ENCODE measurements at places on chromosomes 6 and 20. TPM values are rescaled to one million over a fixed set of nuclear protein-coding genes. Genes with fewer than 3 reads are reported as not detected.
A peak's percentile ranks its signal among the peaks of the same experiment; 100 is the strongest.

Gene TUBE1
- total RNA-seq: 11.6 TPM

GRCh38 chr20:9838378-9839295 lies at the start of gene PAK5:
Gene PAK5, minus strand, starts transcription at chr20:9839076. Its CDS starts 194,748 bp downstream, at chr20:9644328.
- H3K4me1 ChIP-seq: 0 out of 2 replicates have a peak, but pooled peaks cover 2% of the 10 kb centered on the region
- peaks cover 10% of the 10 kb centered on the region for H3K27me3 ChIP-seq
- H3K27ac ChIP-seq: no peak within 1 kb of the TSS

DNA sequence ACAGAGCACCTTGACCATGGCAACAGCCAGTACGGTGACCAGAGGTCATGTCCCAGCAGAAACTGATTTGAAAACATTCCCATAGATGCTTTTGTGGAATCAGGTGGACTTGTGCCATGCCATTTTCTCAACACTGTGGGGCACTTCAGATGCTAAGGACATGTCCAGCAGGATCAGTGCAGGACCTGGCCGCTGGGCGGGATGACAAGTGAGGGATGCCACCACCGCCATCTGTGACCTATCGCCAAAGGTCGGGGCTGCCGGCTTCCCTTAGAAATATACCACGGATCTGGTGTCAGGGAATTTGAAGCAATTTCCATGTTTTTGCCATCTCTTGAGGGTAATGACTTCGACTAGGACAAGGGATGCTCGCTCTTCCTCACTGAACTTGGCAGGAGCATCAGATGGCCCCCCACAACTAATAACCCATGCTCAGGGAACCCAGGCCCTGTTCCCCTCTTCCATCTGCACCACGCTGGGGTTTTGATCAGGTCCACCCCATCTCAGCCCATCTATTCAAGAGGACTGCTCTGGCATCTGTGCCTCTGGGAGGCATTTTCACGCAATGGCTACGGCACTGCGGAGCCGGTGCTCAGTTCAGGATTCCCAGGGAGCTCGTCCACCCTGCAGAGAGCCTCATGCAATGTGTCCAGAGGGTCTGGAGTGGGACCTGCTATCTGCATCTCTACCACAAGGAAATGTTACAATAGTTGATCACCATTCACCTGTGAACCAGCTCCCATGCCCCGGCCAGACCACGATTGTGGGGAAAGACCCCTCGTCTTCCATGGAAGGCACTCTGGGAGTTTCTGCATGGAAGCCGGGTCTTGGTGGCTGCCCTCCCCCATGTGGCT lies 302.6 kb downstream of the TAF4 start:
- DNase-seq: no peak
- H3K4me1 ChIP-seq: no peaks in the 10 kb centered on the region
- H3K27ac ChIP-seq: no peak overlapping the region

GRCh38 chr6:47780510-47781356 lies 1.1 kb upstream of the OPN5 start:
- H3K27me3 ChIP-seq: no peaks in the 10 kb centered on the region
- H3K36me3 ChIP-seq: no peaks in the 10 kb centered on the region
- H3K4me1 ChIP-seq: no peaks in the 10 kb centered on the region
- peak; percentile 53 for DNase-seq
- no peak overlapping the region for H3K27ac ChIP-seq

- H3K27ac ChIP-seq: no peak overlapping the region
- no peak overlapping the region for H3K4me3 ChIP-seq
- no peak for DNase-seq
- H3K36me3 ChIP-seq: no peaks in the 10 kb centered on the region
Measured at GRCh38 chr6:25014791-25015560, 79.2 kb upstream of the RIPOR2 start.

GRCh38 chr6:111210194-111210728 lies 123.0 kb downstream of the SLC16A10 start:
- peak; percentile 34 for DNase-seq
- H3K4me3 ChIP-seq: no peak overlapping the region
- no peaks in the 10 kb centered on the region for H3K4me1 ChIP-seq
- H3K27me3 ChIP-seq: no peaks in the 10 kb centered on the region

Gene SLC25A27
- 5.1 TPM for total RNA-seq

DNA sequence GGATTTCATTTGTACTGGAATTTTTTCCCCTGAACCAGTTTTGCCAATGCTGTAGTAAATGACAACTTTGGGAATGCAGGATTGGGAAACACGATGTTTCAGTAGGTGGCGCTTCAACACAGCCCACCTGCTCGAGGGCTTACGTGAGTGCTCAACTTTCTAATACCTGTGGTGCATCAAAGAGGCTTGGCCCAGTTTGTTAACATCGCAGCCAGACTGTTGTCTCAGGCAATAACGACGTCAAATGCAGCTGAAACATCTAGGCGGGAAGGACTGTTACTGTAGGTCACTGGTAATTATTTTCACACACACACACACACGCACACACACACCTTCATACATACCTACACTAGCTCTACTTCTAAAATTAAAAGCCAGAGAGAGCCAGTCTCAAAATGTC lies 815.5 kb upstream of the SLC35B3 start:
- H3K27me3 ChIP-seq: no peaks in the 10 kb centered on the region
- peak; percentile 68 for DNase-seq
- no peak overlapping the region for H3K27ac ChIP-seq
- no peak overlapping the region for H3K4me3 ChIP-seq
- no peaks in the 10 kb centered on the region for H3K36me3 ChIP-seq

GRCh38 chr6:14107000-14107399 lies 10.6 kb upstream of the CD83 start:
- no peaks in the 10 kb centered on the region for H3K4me1 ChIP-seq
- no peak for DNase-seq
- no peak overlapping the region for H3K27ac ChIP-seq
- no peak overlapping the region for H3K4me3 ChIP-seq
- no peaks in the 10 kb centered on the region for H3K27me3 ChIP-seq

GRCh38 chr20:17796091-17796563 lies 96.4 kb downstream of the BANF2 start:
- no peaks in the 10 kb centered on the region for H3K4me1 ChIP-seq
- H3K27ac ChIP-seq: no peak overlapping the region
- H3K27me3 ChIP-seq: no peaks in the 10 kb centered on the region
- DNase-seq: no peak
- H3K4me3 ChIP-seq: no peak overlapping the region

GRCh38 chr6:53951383-53951782 lies 156.6 kb downstream of the LRRC1 start:
- H3K27ac ChIP-seq: no peak overlapping the region
- no peaks in the 10 kb centered on the region for H3K4me1 ChIP-seq
- H3K36me3 ChIP-seq: 0 out of 2 replicates have a peak, but pooled peaks cover 2% of the 10 kb centered on the region
- no peaks in the 10 kb centered on the region for H3K27me3 ChIP-seq

Gene SALL4
- total RNA-seq: 276 TPM

Gene CFB
- 0.31 TPM for total RNA-seq

Gene SRXN1
- 26.2 TPM for total RNA-seq

Measured in H9 (cell line).